Upper lobe of right lung (tissue), 1 donor: ENCODE measurements at places on chromosomes 2 and 18. TPM values are rescaled to one million over a fixed set of nuclear protein-coding genes. Genes with fewer than 3 reads are reported as not detected.
A peak's percentile ranks its signal among the peaks of the same experiment; 100 is the strongest.

Gene SMYD5
- 16.8 TPM for total RNA-seq

Gene IL1F10
- not detected for total RNA-seq

Gene SYT4
- 1.1 TPM for total RNA-seq

DNA sequence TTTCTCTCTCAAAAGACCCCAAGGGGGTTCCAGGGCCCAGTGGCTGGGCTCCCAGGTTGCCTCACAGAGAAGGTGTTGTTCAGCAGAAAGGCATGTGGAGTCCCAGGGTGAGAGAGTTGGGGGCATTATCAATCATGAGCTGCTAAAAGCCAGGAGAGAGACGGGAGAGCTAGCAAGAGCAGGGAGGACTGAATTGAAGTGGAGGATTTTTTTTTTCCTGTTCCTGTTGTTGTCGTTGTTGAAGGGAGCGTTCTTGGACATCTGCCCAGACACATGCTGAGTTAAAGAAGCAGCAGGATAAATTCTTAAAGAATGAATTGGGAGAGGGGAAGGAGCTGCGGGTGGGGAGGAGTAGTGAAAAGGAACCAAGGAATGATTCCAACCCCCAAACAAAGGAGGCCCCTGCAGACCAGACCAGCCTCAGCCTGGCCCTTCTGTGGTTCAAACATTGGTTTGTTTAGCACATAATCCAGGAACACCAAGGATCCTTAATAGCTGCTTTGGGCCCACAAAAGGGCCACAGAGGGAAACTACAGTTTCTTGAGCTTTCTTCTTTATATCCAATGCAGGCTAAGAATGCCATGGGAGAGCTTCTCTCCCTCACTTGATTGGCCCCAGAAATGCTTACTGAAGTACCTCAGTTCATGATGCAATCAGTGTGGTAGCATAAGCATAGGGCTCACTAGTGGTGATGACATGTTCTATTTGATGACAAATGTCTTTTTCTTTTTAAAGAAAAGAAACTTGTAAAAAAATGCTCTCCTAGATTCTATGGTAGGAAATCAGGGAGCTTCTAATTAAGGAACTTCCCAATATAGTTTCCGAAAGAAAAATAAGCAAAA, 146.0 kb downstream of the SETBP1 start:
- no peak overlapping the region for H3K4me3 ChIP-seq
- H3K27ac ChIP-seq = peak overlapping the region; percentile 69

DNA sequence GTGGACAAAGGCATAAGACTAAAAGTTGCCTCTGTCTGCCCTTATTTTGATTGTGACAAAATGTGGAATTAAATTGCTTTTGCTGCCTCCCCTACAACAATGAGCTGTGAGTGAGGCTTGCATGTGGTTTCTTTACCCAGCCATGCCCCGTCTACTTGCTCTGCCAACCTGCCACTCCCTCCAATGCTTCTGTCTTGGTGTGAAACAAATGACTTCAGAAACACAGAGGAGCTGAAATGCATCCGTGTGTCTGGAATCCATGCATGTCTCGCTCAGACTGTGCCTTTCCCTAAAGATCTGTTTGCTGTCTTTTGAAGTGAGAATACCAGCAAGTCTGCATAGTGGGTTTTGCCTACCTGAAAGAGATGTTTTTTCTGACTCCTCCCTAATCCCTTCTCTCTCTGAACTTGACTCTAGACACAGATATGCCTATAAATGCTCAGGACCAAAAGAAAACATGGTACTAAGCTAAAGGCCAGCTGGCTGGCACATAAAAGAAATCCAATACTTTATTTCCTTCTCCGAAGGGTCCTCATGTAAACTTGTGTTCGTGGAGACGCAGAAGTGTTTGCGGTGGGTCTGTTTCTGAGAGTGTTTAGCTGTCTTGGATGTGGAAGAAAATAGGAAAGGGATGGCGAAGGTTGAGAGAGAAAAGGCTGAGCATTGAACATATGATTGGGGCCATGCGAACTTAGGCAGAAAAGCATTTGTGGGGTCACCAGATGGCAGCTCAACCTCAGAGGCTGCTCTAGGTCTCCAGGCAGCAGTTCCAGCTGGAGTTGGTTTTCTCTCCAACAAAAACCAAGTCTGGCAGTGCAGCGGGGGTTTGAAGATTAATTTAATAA, 120.5 kb downstream of the CCBE1 start:
- H3K27me3 ChIP-seq = no peaks in the 10 kb centered on the region
- no peak overlapping the region for H3K4me3 ChIP-seq
- no peaks in the 10 kb centered on the region for H3K4me1 ChIP-seq
- H3K27ac ChIP-seq = no peak overlapping the region

- no peaks in the 10 kb centered on the region for H3K27me3 ChIP-seq
- no peaks in the 10 kb centered on the region for H3K4me1 ChIP-seq
- H3K27ac ChIP-seq = no peak overlapping the region
- H3K36me3 ChIP-seq = no peaks in the 10 kb centered on the region
- DNase-seq = no peak
- no peak overlapping the region for H3K4me3 ChIP-seq
Measured at GRCh38 chr2:190088917-190089316, 26.4 kb upstream of the MSTN start.

DNA sequence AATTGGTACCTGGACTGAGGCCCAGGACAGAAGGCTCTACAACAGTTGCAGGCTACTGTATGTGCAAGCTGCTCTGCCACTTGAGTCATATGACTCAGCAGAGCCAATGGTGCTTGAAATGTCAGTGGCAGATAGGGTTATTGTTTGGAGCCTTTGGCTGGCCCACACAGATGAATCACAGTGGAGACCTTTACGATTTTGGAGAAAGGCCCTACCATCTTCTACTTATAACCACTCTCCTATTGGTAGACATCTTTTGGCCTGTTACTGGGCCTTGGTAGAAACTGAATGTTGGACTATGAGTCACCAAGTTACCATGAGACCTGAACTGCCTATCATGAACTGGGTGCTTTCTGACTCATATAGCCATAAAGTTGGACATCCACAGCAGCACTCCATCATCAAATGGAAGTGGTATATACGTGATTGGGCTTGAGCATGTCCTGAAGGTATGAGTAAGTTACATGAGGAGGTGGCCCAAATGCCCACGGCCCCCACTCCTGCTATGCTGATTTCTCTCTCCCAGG, 88.9 kb upstream of the NRXN1 start:
- no peaks in the 10 kb centered on the region for H3K4me1 ChIP-seq
- H3K27ac ChIP-seq = no peak overlapping the region
- no peak overlapping the region for H3K4me3 ChIP-seq
- DNase-seq = no peak

GRCh38 chr2:65351234-65351947, 81.0 kb downstream of the SPRED2 start:
- no peak for DNase-seq
- no peaks in the 10 kb centered on the region for H3K36me3 ChIP-seq
- peaks cover 41% of the 10 kb centered on the region for H3K4me1 ChIP-seq
- no peak overlapping the region for H3K27ac ChIP-seq
- H3K4me3 ChIP-seq = no peak overlapping the region

- no peak overlapping the region for H3K4me3 ChIP-seq
- DNase-seq = no peak
- H3K27me3 ChIP-seq = no peaks in the 10 kb centered on the region
Measured at GRCh38 chr2:152504618-152505017, 169.6 kb downstream of the FMNL2 start.
